ENCODE measurements at places on chromosomes 1 and 21.

GRCh38 chr1:17869815-17870214, 114.7 kb downstream of the ACTL8 start:
- DNase-seq, result no peak

DNA sequence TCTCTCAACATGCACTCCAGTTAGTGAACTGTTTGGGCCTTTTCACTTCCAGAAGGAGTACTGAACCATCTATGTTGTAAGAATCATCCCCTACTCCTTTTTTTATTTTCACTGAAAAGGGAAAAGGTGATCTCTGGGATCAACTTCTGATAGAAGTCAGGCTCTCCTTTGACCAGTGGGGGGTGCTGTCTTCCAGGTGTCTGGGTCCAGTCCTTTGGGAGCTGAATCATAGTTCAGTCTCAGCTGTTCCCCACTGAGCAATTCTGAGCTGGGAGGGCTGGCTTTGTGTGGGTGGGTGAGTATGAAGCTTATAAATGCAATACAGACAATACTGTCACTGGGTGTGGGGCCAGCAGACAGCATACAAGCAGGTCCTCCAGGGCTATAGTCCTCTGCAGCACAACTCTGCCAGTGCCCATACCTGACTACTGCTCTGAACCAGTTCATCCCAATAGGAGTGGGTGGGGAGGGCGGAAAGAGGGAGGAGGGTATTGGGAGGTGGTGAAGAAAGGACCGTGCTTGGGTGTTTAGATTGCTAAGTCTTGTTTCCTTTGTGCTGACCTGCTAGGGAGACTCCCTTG, 12.5 kb upstream of the SARS1 start:
- no peak for DNase-seq

- no peak for DNase-seq
Measured at GRCh38 chr1:22314706-22315105, 136.9 kb upstream of the ZBTB40 start.

DNA sequence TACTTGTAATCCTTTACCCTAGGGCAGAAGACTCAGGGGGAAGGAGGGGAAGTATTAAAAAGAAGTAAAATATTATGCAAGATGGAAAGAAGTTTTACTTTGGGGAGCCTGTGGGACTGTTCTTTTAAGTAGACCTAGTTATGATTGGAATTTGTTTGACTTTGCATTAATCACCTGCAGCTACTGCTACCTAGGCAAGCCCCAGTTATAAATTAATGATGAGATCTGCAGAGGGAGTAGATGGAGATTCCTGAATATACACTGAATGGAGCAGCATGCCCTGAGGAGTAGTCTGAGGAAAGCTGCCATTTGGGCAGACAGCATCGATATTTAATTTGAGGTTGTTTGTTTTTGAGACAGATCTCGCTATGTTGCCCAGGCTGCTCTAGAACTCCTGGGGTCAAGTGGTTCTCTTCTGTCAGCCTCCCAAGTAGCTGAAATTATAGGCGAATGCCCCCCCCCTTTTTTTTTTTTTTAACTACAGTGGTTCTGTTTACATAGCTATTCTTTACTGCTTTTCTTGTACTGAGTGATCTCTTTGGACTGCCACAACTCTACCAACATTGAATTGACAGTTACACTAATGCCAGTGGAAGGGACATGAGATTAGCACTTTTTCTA, 81.4 kb upstream of the SERTAD4 start:
- DNase-seq, result no peak

GRCh38 chr1:59432531-59433439, 135.9 kb downstream of the FGGY start:
- DNase-seq, result no peak

DNA sequence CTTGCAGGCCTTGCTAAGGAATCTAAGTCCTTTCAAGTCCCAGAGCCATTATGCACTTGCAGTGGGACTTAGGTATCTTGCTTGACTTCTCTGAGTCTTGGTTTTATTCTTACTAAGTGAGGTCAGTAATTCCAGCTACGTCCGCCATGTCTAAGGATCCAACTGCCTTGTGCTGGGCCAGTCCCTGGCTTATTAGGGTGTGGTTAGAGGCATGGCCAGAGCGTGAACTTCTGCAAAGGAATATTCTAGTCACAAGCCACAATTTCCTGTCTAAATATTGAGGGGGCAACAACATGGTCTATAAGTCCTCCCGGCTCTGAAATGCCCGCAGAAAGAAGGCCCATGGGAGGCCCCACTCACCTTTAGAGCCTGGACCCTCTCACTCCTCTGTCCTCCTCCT, 82.9 kb downstream of the TMEM53 start:
- no peak for DNase-seq

DNA sequence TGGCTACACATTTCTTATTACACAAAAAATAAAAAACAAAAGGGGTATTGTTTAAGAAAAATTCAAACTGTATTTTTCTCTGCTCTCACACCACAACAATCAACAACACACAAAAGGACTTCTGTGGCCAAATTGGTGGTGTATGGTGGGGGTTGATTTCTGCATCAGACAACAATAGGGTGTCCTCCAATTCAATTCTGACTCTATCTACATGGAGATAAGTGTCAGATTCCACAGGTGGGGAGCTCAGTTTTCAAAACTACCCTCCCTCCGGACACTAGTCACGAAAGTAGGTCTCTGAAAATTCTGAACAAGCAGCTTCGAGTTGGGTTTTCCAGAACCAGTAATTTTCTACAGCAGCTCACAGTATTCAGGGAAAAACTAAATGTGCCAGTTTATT, 744.9 kb upstream of the NCAM2 start:
- no peak for DNase-seq

DNA sequence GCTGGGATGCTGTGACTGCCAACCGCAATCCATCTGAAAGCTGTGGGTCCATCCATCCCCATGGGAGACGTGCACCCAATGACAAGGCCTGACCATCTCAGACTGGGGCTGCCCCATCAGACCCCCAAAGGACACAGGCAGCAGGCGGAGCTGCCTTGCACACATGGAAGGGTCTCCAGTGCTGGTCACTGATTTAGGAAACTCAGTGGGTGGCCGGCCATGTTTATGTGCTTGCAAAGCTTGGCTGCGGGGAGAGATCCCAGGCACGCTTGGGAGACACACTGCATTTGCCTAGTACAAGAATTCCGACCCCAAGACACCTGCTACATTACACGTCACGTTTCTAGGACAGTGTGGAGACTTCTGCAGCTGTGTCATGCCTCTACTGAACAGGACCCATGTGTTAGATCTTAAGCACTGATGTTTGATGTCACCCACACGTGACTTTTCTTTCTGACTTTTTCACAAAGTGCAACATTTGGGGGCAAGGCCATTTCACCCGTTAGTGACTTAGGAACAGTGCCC, 181.4 kb downstream of the CLIC6 start:
- no peak for DNase-seq

DNA sequence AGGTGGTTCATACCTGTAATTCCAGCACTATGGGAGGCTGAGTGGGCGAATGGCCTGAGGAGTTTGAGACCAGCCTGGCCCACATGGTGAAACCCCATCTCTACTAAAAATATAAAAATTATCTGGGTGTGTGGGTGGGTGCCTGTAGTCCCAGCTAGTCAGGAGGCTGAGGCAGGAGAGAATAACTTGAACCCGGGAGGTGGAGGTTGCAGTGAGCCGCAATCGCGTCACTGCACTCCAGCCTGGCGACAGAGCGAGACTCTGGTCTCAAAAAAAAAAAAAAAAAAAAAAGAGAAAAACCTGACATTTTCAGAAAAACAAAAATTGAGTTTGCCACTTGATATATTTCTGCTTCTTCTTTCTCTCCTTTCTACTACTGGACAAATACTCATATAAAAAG, 24.3 kb downstream of the CA6 start:
- DNase-seq, result no peak

DNA sequence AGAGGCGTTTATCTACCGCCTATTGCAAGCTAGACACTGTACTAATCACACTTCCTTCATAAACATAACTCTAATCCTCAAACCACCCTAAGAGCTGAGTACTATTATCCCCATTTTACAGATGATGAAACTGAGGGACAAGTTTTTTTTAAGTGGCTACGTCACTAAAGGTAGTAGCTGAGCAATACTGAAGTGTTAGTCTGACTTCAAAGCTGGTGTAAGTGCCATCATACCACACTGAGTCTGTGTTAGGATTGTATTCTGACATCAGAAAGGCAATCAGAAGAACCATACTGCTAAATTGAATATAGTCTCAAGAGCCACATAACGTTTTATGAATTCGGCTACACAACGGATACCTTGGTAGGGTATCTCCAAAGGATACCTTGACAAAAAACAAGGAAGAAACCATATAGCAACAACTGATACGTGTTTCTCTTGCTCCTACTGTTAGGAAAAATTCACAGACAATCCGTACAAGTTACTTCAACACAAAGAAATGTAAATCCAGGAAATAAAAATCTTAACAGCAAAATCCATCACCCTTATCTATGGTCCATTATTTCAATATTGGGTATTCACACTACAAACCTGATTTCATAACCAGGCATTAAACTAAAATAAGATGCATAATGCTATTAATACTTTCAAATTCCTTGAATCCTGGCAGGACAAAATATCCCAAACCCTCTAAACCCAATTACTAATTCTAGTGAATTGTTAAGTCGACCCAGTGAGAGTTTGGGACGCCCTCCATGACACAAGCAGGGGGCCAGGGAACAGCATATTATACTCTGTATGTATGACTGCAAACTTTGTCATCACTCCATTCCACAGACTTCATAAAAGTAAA, 1.6 kb downstream of the TP53BP2 start:
- DNase-seq, result no peak

DNA sequence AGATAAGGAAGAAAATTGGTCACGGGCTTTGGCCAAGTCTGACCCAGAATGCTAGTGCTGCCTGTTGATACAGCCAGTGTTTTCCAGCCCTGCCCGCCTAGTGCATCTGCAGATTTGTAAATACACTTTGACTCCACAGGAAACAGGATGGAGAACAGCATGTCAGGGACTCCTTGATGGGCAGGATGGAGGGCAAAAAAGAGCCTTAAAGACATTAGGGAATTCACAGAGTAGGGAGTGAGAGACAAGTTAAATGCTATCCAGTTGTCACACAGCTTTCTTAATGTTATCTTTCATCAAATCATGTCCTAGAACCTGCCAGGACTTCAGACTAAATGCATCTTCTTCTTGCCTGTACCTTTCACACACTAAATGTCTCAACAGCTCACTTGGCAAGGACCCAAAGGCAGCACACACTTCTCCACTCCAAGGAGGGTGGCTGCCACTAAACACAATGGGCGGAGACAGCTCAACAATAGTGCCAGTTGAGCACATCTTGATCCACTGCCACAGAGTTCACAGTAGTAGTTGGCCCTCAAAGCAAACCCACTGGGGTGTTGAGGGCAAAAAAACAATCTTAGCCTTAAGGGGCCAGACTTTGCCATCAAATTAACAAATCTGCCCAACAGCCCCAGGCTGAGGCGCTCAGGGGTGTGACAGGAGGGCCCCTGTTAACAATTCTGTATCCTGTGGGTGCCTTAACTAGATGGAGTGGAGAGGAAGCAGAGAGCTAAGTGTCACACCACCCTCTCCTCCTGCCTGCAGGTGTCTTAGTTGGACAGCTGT, 2.7 kb downstream of the HIVEP3 start:
- no peak for DNase-seq

GRCh38 chr1:200526709-200527612, 93.6 kb downstream of the KIF14 start:
- no peak for DNase-seq

- DNase-seq, result no peak
Measured at GRCh38 chr1:60562740-60563139, 489.2 kb upstream of the C1orf87 start.

GRCh38 chr1:208683141-208683540, 439.0 kb upstream of the PLXNA2 start:
- DNase-seq, result no peak

DNA sequence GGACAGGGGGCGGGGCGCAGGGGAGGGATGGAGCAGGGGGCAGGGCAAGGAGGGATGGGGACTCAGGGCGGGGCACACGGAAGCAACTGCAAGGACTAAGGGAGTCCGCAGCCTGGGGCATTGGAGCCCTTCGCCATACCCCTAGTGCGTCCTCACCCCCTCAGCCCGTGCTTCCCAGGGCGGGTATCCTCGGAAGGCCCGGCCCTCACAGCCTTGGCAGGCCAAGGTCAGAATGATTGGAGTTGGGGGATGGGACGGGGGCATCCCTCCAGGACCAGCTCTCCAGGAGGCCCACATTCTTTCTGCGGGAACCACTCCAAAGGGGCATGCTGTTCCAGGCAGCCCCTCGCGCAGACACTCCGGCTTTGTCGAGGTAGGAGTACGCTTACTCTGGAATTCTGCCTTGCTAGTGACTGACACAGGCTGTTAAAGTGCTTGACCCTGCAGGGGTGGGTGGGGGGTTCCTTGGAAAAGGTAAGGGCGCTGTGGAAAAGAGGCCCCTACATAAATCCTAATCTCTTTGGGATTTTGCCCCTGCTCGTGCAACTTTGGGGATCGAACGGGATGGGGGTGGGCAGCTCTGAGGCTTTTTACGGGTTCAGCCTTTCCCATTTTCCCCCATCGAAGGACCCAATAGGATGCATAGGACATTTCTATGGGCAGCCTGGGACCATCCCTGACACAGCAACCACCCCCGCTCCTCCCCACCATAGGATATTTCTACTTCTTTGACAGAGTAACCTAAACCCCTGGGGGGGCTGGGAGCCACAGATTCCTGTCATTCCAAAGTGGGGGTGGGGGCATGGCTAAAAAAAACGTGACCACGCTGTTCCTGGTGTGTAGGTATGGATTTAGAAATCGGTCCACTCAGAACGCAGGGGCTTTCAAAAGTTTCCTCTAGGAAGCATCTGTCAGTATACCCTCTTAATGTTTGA, 738 bp upstream of the TRIM11 start:
- no peak for DNase-seq

DNA sequence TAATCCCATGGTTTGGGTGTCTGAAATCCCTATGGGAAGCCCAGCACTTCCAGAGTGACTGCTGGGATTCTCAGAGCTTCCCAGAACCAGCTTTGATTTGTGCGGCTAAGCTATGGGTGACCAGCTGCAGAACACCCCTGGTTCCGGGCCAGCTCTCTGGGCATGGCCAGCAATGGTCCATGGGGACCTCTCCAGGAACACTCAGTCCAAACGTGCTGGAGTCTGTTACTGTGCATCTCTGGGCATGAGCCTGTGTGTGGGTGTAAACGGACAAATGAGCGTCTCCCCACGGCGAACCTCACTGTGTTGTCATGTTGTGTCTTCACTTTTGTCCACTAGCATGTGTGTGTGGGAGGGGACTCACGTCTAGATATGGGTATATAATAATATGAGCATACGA, 54.4 kb downstream of the MAB21L3 start:
- DNase-seq, result no peak

DNA sequence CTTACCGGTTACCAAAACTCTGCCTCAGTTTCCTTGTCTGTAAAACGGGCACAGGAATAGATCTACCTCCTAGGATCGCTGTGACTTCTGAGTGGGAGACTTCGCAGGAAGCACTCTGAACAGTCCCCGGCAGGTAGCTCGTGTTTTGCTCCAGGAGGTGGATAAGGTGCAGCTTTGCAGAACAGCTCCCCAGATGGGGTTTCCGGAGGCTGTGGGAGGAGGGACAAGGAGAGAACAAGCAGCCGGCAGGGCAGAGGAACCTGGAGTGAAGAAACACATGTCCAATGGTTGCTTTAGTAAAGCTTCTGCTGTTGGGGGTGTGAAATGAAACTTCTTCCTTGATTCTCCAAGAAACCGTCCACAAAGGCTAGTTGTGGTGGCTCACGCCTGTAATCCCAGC, 95.5 kb upstream of the TARDBP start:
- no peak for DNase-seq

Measured in activated CD8-positive, alpha-beta memory T cell treated with anti-CD3 and anti-CD28 coated beads for 1 hour (primary cell).